Heart right ventricle (tissue), 16 donors: ENCODE measurements at places on chromosomes 3 and 15. TPM values are rescaled to one million over a fixed set of nuclear protein-coding genes. Genes with fewer than 3 reads are reported as not detected.

The ZNF619 gene
- 5.1 TPM for total RNA-seq

The IQCF5 gene
- total RNA-seq: not detected

The ACKR4 gene
- 2.5 TPM for total RNA-seq

The CYP1A2 gene
- total RNA-seq: not detected

The GOLGA8H gene
- 1.8 TPM for total RNA-seq

The RNF123 gene
- total RNA-seq: 41.9 TPM

The ZNF620 gene
- 3.4 TPM for total RNA-seq

The ANKRD63 gene
- not detected for total RNA-seq

The ABI3BP gene
- 26.4 TPM for total RNA-seq

The ARHGAP31 gene
- 71.1 TPM for total RNA-seq

The AHSG gene
- not detected for total RNA-seq

The GJD2 gene
- total RNA-seq: not detected

The CCNL1 gene
- 24.7 TPM for total RNA-seq

The NOX5 gene
- 0.18 TPM for total RNA-seq

The PBRM1 gene
- total RNA-seq: 51.6 TPM

The CSPG4 gene
- 10.4 TPM for total RNA-seq

The TTC21A gene
- total RNA-seq: 1.2 TPM

The GOLGA8K gene
- total RNA-seq: not detected

The ARPIN gene
- total RNA-seq: 12.8 TPM

The CERS3 gene
- total RNA-seq: not detected

The TRIM71 gene
- 0.07 TPM for total RNA-seq

The CLDN16 gene
- not detected for total RNA-seq
